ENCODE measurements at places on chromosomes 4 and X.

GRCh38 chr4:80362578-80363181 lies 27.1 kb downstream of the CFAP299 start:
- DNase-seq, result no peak

- no peak for DNase-seq
Observed at GRCh38 chrX:80293354-80293753, 126.9 kb upstream of the TENT5D start.

- no peak for DNase-seq
Observed at GRCh38 chr4:39541987-39542610, 14.9 kb upstream of the UGDH start.

DNA sequence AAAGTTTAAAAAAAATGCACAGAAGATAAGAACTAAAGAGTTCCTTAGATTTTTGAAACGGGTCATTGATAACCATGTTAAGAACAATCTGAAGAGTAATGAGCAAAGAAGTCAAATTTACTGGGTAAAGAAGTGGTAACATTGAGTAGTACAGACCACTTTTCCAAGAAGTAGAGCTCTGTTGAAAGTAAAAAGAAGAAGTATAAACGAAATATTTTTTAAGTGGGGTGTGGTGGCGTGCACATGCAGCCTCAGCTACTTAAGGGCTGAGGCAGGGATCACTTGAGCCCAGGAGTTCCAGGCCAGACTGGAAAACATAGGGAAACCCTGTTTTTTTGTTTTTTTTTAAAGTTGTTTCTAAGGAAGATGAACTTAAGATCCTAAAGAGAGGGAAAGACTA lies 68.5 kb downstream of the UBA6 start:
- DNase-seq, result no peak

DNA sequence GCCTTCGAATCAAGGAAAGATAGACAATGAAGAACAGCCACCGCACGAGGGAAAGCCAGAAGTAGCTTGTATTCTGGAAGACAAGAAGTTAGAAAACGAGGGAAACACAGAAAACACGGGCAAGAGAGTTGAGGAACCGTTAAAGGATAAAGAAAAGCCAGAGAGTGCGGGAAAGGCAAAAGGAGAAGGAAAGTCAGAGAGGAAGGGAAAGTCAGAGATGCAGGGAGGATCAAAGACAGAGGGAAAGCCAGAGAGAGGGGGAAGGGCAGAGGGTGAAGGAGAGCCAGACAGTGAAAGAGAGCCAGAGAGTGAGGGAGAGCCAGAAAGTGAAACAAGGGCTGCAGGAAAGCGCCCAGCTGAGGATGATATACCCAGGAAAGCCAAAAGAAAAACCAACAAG lies 1.4 kb downstream of the TCEAL2 start:
- no peak for DNase-seq

GRCh38 chrX:40298069-40298468 lies 200.3 kb upstream of the BCOR start:
- no peak for DNase-seq

DNA sequence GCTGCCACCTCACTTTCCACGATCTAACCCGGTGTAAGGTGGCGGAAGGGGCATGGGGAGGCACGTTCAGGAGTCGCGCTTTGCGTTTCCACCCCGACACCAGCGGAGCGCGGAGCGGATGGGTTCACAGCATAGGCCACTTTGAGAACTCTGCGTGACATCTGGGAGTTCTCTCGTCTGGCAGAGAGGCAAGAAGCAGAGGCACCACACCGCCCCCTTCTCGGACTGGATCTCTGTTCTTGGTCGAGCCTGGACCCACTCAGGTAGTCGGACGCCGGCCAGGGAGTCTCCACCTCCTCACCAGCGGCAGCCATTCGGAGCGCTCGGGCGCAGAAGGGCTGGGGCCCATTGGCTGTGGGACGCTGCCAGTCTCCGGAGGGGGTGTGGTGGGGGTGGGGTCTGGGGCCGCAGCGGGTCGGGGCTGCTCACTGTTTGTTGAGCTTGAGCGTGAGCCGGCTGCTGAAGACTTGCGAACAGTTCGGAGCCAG lies at the start of gene DACH2:
TSS of gene DACH2 (plus strand) at position 428 of the 488 bp plus-strand sequence.
- DNase-seq, result no peak

- DNase-seq, result no peak
Observed at GRCh38 chr4:16438986-16439385, 212.7 kb upstream of the TAPT1 start.

- peak; percentile 19 for DNase-seq
Observed at GRCh38 chr4:8336412-8337075, 67.0 kb downstream of the HTRA3 start.

DNA sequence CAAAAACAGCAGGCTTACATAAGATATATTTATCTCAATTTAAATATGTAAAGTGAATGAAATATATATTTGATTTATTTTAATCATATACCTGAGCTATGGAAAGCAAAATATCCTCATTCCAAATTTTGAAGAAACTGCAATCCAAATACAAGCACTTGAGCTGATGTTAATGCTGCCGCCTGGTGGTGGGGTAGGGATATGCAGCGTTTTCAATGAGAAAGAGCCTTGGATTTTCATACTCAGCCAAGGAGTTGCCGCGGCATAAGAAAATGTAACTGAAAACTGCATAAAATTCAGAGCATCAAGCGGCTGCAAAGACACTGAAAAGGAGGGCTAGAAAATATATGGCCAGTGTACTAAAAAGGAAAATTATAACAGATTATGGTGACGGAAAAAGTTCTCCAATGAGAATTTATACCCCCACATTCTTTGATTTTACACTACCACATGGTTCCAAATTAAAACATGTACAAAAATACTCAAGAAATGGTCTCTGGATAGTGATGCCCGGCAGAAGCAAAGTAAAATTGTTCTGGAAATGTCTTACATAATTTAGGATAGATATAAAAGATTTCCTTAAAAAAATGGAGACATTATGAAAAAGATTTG lies 660.3 kb upstream of the PITX2 start:
- DNase-seq, result no peak
